WTC11 (cell line): ENCODE measurements at places on chromosomes 16 and 17.

DNA sequence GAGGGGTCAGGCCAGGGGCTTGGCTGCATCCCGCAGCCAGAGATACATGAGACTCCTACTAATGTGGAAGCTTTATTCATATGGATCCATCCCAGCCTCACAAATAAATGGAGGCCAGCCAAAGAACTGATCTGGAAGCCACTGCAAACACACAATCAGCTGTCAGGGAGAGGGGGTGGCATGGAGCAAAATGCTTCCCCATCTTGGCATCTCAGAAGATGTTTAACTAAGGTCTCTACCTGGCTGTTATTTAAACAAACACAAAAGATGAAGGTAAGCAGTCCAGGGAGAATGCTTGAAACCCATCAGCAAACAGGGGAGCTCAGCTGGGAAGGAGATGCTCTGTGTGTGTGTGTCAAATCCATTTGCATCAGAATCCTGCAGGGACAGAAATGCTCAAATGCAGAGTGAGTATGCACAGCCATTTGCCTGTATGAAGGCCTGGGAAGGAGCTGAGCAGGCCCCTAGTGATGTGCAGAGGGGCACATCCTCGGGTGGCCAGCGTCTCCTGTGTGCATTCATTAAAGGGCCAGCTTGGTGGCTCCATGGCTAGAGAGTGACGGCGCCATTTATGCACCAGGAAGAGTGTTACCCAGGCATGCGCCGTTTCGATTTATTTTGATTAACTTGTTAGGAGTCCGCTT lies 34.2 kb upstream of the IRX3 start:
- peaks cover 55% of the 10 kb centered on the region for H3K27me3 ChIP-seq
- peaks cover 23% of the 10 kb centered on the region for H3K4me1 ChIP-seq
- peak; percentile 22 for DNase-seq
- H3K36me3 ChIP-seq = no peaks in the 10 kb centered on the region
- H3K27ac ChIP-seq = no peak overlapping the region

GRCh38 chr17:14790521-14790920 lies 474.6 kb downstream of the PMP22 start:
- H3K27ac ChIP-seq = no peak overlapping the region
- H3K36me3 ChIP-seq = no peaks in the 10 kb centered on the region
- H3K27me3 ChIP-seq = no peaks in the 10 kb centered on the region
- H3K4me1 ChIP-seq = peaks cover 22% of the 10 kb centered on the region

GRCh38 chr16:24010440-24011089 lies 174.8 kb downstream of the PRKCB start:
- H3K27me3 ChIP-seq = peaks cover 6% of the 10 kb centered on the region; the same call in 1 of the 2 replicates
- peak; percentile 81 for DNase-seq

DNA sequence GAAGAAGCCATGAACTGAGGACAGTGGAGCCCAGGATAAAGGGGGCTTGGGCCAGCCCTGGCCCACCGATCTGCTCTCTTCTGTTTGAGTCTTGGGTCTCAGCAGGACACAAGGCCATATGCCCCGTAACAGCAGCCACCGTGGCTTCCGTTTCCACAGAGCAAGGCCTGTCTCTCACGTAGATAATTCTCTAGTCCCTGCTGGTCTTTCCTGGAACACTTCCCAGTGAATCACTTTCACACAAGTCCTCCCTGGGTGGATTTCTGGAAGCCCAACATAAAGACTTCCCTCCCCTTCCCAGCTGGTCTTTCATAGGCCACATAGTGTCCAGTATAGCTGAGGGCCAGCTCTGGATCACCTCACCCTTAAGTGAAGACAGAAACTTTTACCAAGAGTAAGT lies 19.9 kb upstream of the C16orf78 start:
- peaks cover 29% of the 10 kb centered on the region for H3K4me1 ChIP-seq
- H3K36me3 ChIP-seq = no peaks in the 10 kb centered on the region
- H3K27me3 ChIP-seq = peaks cover 2% of the 10 kb centered on the region; the same call in 1 of the 2 replicates
- H3K27ac ChIP-seq = no peak overlapping the region

DNA sequence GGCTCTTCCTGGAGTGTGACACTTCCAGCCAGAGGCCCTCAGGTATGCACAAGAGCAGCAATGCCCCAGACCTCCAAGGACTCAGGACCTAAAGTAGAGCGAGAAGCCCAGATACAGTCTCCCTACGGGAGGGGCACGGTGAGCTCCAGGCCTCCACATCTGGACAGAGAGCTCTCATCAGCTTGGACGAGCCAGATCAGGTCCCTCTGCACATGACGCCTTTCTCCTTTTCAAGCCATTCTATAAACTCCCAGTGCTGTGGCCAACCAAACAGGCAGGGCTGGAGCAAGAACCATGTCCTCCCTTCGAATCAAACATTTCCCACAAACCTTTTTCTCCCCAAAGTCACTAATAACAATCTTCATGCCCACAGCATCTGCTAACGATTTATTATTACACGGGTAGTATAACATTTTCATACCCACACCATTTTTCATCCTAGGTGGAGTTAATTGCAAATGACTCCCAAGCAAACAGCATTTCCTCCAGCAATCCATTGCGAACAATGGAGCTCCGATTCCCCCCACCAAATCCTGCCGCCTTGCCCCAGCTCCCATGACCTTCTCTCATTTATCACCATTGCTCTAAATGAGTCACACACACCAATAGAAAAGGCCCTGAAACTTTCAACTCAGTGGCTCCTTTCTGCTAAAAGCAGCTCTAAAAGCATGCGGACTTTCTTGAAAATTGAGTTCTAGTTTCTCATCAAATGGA lies 24.2 kb upstream of the NLRP1 start:
- H3K27ac ChIP-seq = no peak overlapping the region
- DNase-seq = no peak
- no peaks in the 10 kb centered on the region for H3K4me1 ChIP-seq
- H3K27me3 ChIP-seq = no peaks in the 10 kb centered on the region; the same call in 1 of the 2 replicates

DNA sequence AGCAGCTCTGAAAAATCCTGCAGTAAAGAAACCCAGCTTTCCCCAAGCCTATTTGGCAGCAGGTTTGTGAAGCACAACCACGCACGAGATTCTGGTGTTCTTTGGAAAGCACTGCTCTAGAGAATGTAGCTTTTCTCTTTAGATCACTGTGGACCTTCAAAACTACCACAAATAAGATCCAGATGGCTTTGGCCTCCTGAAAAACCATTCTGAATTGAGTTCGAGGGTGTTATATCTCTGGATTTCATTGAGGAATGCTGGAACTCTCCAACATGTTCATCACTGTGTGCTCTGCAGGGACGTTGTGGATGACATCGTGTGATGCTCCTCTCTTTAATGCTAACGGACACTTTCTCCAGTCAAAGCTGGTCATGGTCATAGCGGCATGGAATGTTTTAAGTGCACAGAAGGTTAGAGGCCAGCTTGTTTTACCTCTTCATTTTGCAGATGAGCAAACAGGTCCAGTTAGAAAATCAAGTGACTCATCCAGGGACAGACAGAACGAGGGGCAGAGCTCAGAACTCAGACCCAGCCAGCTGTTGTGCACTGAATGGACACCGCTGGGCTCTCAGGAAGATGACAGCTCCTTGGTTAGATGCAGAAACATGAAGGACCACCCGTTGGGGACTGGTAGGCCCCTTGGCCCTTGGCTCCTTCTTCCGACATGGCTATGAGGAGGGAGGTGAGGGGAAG lies 37.2 kb downstream of the CCDC42 start:
- no peak for DNase-seq
- no peaks in the 10 kb centered on the region for H3K4me1 ChIP-seq
- no peak overlapping the region for H3K4me3 ChIP-seq
- no peak overlapping the region for H3K27ac ChIP-seq
- peaks cover 6% of the 10 kb centered on the region for H3K36me3 ChIP-seq

DNA sequence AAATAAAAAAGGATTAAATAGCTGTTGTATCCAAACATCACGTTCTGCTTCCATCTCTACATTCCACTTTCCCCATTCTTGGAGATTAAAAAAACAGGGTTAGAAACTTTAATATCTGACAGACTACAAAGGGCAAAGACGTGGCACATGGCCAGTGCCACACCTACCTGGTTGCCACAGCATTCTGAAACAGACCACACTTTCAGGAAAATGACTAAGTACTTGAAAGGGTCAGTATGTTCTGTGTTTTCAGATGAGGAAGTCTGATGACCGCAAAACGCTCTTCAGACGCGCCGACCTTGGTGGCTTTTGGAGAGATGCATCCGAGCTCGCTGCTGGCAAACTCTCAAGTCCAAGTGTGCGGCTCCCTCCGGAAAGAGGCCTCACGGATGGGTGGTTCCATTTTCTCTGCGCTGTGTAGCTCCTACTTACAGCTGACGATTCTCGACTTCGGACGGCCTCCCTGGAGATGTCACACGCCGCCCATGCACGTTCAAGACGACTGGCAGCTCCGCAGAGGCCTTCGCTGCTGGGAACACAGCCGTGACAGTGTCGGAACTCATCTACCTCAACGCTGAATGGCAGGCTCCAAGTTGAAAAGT lies 15.5 kb downstream of the MAP1LC3B start:
- no peak for DNase-seq
- H3K36me3 ChIP-seq = peaks cover 45% of the 10 kb centered on the region
- H3K4me1 ChIP-seq = no peaks in the 10 kb centered on the region
- no peak overlapping the region for H3K4me3 ChIP-seq

DNA sequence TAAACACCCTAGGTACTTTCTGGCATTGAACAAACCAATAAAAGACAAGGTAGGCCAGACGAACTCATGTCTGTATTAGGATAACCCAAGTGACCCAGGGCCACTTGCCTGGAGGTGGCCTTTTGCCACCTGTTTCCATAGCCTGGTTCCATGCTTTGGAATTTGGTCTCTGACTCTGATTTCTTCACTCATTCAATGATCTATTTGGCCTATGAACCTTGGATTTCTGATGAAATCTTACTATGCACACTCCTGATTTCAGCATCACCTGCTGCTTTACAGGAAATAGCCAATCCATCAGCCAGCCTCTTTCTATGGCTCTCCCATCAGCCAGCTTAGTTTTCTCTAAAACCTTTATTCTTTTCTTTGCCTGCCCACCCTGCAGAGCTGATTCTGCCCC lies 142.8 kb upstream of the PSMD7 start:
- H3K4me1 ChIP-seq = no peaks in the 10 kb centered on the region
- H3K27me3 ChIP-seq = no peaks in the 10 kb centered on the region
- H3K27ac ChIP-seq = no peak overlapping the region
- DNase-seq = no peak

GRCh38 chr17:50314456-50315011 lies 31.4 kb upstream of the XYLT2 start:
- no peak for DNase-seq
- H3K36me3 ChIP-seq = peaks cover 3% of the 10 kb centered on the region; the same call in 1 of the 2 replicates
- peaks cover 22% of the 10 kb centered on the region for H3K4me1 ChIP-seq

DNA sequence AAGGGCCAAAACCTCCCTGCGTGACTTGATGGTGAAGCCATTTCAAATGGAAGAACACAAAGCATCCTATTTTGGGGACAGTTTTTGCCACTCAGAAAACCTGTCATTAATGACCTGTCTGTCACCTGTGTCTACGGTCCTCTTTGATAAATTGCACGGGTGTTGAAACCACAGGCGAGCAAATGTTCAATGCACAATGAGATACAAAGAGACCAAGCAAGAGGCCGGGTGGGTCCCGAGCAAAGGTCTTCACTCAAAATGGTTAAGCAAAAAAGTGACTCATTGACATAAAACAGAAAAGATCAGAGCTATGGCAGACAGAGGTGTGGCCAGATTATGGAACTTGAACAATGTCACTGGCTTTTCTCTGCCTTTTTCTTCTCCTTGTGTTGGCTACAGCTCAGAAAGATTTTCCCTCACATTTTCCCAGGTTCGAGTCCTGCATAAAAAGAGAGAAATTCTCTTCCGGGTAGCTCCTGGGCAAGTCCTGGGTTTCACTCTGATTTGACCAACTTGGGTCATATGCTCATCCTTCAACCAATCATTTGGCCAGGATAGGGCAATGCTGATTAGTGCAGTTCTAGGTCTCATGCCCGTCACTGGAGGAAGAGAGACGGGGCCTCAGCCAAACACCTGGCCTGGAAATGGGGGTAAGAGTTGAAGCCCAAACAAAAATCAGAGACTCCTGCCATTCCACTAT lies 92.2 kb downstream of the CMC2 start:
- peaks cover 19% of the 10 kb centered on the region for H3K4me1 ChIP-seq
- H3K4me3 ChIP-seq = no peak overlapping the region
- no peaks in the 10 kb centered on the region for H3K27me3 ChIP-seq
- H3K36me3 ChIP-seq = 0 out of 2 replicates have a peak, but pooled peaks cover 3% of the 10 kb centered on the region
- no peak for DNase-seq

DNA sequence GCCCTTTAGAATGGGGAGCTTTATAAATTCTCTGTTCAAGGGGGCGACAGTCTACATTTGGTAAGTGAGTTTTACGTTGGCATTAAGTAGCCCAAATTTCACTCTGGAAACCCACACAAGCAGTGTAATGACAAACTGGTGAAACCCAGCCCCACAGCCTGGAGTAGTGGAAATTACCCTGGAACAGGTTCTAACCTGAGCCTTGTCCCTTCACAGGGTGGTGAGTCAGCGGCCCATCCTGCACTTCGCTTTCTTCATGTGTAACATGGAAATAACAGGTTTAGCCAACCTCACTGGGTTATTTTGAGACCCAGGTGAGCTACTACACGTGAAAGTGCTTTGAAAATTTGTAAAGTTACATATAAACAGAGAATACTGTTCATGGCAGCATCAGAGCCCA lies 3.5 kb upstream of the TLCD3A start:
- no peak overlapping the region for H3K4me3 ChIP-seq
- no peak for DNase-seq
- no peak overlapping the region for H3K27ac ChIP-seq
- peaks cover 24% of the 10 kb centered on the region for H3K4me1 ChIP-seq
- peaks cover 8% of the 10 kb centered on the region for H3K27me3 ChIP-seq

- no peak for DNase-seq
- H3K27ac ChIP-seq = no peak overlapping the region
- H3K36me3 ChIP-seq = peaks cover 33% of the 10 kb centered on the region
- H3K4me3 ChIP-seq = no peak overlapping the region
- no peaks in the 10 kb centered on the region for H3K27me3 ChIP-seq
Observed at GRCh38 chr17:15660077-15660476, 24.0 kb downstream of the TRIM16 start.

- DNase-seq = no peak
- peaks cover 27% of the 10 kb centered on the region for H3K4me1 ChIP-seq
- H3K36me3 ChIP-seq = no peaks in the 10 kb centered on the region
- H3K27me3 ChIP-seq = no peaks in the 10 kb centered on the region
- no peak overlapping the region; the same call in 1 of the 2 replicates for H3K4me3 ChIP-seq
- H3K27ac ChIP-seq = peak overlapping the region; percentile 42
Observed at GRCh38 chr16:85220125-85220839, 108.0 kb upstream of the CIBAR2 start.

DNA sequence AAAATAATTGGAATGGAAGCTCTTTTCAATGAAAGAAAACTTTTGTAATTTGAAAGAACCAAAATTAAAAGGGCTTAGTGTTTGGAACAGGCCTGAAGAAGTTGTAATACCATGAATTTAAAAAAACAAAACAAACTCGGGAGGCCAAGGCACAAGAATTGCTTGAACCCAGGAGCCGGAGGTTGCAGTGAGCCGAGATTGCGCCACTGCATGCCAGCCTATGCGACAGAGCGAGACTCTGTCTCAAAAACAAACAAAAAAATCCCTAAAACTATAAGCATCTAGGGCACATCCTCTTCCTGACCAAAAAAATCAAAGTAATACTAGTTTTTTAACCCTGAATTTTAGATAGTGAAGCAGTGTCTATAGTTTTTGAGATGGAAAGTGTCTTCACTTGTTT lies 12.7 kb downstream of the CLTC start:
- H3K4me1 ChIP-seq = peaks cover 24% of the 10 kb centered on the region
- H3K36me3 ChIP-seq = peaks cover 26% of the 10 kb centered on the region
- 0 out of 2 replicates have a peak overlapping the region, but pooled peaks have one; percentile 69 for H3K27ac ChIP-seq
- no peak overlapping the region for H3K4me3 ChIP-seq

- H3K27me3 ChIP-seq = no peaks in the 10 kb centered on the region
- H3K27ac ChIP-seq = peak overlapping the region; percentile 73
- no peak for DNase-seq
- no peak overlapping the region for H3K4me3 ChIP-seq
- H3K4me1 ChIP-seq = peaks cover 57% of the 10 kb centered on the region
Observed at GRCh38 chr17:80702315-80703141, 157.9 kb downstream of the RPTOR start.
